ENCODE measurements at places on chromosomes 6 and 20.

DNA sequence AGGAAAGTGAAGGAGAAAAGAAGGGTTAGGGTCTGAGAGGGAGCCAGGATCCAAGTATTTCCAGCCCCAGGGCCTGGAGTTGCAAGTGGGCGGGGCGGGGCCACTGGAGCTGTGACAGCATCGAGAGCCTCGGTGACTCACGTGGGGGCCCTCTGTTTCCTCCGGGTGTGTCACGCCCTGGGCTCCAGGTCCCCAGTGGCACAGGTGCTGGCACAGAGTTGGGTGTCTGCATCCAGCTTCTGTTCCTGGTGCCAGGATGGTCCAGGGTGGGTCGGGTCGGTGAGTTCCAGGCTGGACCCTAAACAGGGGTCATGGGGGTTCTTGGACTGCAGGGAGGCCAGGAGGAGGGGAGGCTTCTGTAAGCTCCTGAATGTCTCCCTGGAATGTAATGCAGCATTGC lies 16.7 kb downstream of the RAET1L start:
- peak; percentile 60 for DNase-seq

- no peak for DNase-seq
Observed at GRCh38 chr6:55512904-55513303, 66.1 kb downstream of the HMGCLL1 start.

GRCh38 chr6:26501482-26501986 lies 1.4 kb downstream of the BTN1A1 start:
- DNase-seq = peak; percentile 25

GRCh38 chr20:17889226-17889625 lies 79.4 kb downstream of the SNX5 start:
- DNase-seq = no peak

- no peak for DNase-seq
Observed at GRCh38 chr6:99711925-99712324, 105.3 kb downstream of the PRDM13 start.

Measured in epithelial cell of esophagus (primary cell).